ENCODE measurements at places on chromosomes 12 and 14.

GRCh38 chr14:59844186-59844812, 26.3 kb downstream of the RTN1 start:
- no peaks in the 10 kb centered on the region for H3K36me3 ChIP-seq
- H3K4me1 ChIP-seq: no peaks in the 10 kb centered on the region
- H3K4me3 ChIP-seq: no peak overlapping the region
- DNase-seq: no peak
- H3K27ac ChIP-seq: no peak overlapping the region

DNA sequence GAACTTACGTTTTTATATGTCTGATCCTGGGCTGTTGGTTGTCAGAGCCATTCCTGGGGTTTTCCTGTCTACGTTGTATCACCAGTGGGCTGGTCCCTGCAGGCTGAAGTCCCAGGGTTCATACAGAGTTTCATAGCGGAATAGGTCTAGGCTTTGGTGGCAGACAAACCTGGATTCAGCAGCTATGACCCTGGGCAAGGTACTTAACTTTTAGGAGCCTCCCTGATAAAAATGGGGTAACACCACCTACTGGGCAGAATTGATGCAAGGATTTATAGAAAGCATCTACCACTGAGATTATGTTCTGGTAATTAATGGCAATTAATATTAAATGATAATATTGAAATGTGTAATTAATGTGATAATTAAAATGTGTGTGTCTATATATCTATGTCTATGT, 141.2 kb downstream of the SYNE2 start:
- DNase-seq: no peak
- peaks cover 25% of the 10 kb centered on the region for H3K36me3 ChIP-seq
- no peaks in the 10 kb centered on the region for H3K27me3 ChIP-seq
- no peak overlapping the region for H3K27ac ChIP-seq

GRCh38 chr12:22624548-22624869, 462 bp upstream of the ETNK1 start:
- no peak for DNase-seq
- H3K36me3 ChIP-seq: no peaks in the 10 kb centered on the region
- peak overlapping the region; percentile 98 for H3K27ac ChIP-seq
- H3K4me3 ChIP-seq: peak overlapping the region; percentile 94
- H3K4me1 ChIP-seq: peaks cover 37% of the 10 kb centered on the region

DNA sequence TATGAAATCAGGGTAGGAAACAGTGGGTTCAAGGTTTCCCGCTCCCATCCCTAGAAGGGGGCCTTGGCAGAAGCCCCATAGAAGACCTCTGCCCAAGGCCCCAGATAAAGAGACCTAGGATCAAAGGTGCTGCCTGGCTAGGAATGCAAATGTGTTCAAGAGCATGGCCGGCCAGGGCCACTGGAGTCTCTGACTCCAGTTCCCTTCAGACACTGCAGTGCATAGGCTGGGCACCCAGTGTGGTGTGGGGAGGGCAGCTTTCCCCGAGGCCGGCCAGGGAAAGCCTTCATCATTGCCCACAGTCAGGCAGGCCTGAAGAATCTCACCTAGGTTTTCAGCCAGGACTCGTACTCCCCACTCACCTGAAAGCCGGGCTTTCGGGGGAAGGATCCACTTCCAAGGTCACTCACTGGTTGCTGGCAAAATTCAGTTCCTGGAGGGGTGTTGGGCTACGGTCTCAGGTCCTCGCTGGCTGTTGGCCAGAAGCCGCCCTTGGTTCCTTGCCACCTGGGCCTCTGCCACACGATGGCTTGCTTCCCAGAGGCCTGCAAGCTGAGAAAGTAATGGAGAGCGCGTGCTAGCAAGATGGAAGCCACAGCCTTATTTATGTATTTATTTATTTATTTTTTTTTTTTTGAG, 9.7 kb upstream of the PEBP1 start:
- DNase-seq: no peak
- no peaks in the 10 kb centered on the region for H3K4me1 ChIP-seq
- H3K4me3 ChIP-seq: no peak overlapping the region

- no peaks in the 10 kb centered on the region for H3K4me1 ChIP-seq
- H3K27ac ChIP-seq: no peak overlapping the region
- H3K4me3 ChIP-seq: no peak overlapping the region
- no peaks in the 10 kb centered on the region for H3K27me3 ChIP-seq
- peaks cover 5% of the 10 kb centered on the region for H3K36me3 ChIP-seq
- no peak for DNase-seq
Observed at GRCh38 chr12:49983892-49984291, 11.1 kb downstream of the AQP6 start.

DNA sequence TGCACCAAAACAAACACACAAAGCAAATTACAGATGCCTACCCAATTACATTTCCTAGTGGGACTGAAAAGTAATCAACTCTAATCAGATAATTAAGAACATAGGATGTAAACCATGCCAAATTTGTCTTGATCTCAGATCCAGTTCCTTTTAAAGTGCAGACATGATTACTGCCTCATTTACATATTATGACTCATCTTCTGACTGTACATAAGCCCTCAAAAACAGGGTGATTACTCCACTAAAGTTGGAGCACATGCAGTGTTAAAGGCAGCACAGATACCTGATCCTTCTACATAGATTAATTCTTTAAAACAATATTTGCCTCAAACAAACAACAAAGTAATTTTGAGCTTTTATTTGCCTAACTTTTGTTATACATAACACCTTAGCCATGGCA, 337.2 kb downstream of the RPS29 start:
- H3K4me3 ChIP-seq: no peak overlapping the region
- no peaks in the 10 kb centered on the region for H3K4me1 ChIP-seq

- DNase-seq: no peak
- no peaks in the 10 kb centered on the region for H3K4me1 ChIP-seq
- peaks cover 6% of the 10 kb centered on the region for H3K36me3 ChIP-seq
- H3K27me3 ChIP-seq: no peaks in the 10 kb centered on the region
Observed at GRCh38 chr12:27595231-27595642, 71.2 kb downstream of the PPFIBP1 start.

- H3K27me3 ChIP-seq: peaks cover 12% of the 10 kb centered on the region
- no peak overlapping the region for H3K4me3 ChIP-seq
- H3K36me3 ChIP-seq: no peaks in the 10 kb centered on the region
- no peaks in the 10 kb centered on the region for H3K4me1 ChIP-seq
- DNase-seq: no peak
- no peak overlapping the region for H3K27ac ChIP-seq
Observed at GRCh38 chr12:106170285-106170684, 31.5 kb upstream of the NUAK1 start.

GRCh38 chr12:34402228-34402898, 380.1 kb downstream of the ALG10 start:
- H3K27me3 ChIP-seq: no peaks in the 10 kb centered on the region
- no peaks in the 10 kb centered on the region for H3K36me3 ChIP-seq
- no peak for DNase-seq
- peak overlapping the region; percentile 56 for H3K4me3 ChIP-seq

DNA sequence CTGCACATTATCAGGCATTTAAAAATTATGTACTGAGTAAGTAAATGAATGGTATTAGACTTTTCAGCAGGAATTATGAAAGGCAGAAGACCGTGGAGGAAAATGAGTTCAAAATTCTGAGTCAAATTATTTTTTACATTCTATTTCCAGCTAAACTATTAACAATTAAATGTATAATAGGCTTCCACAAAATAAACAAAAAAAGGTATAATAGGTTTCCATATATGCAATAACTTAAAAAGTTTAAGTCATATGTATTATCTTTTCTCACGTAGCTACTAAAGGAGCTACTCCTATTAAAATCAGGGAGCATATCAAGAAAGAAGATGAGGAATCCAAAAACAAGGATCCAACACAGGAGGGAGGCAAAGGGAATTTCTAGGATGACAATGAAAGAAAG, 11.4 kb upstream of the VCPKMT start:
- H3K27me3 ChIP-seq: no peaks in the 10 kb centered on the region
- peaks cover 65% of the 10 kb centered on the region for H3K36me3 ChIP-seq
- no peak overlapping the region for H3K27ac ChIP-seq
- H3K4me3 ChIP-seq: no peak overlapping the region
- H3K4me1 ChIP-seq: no peaks in the 10 kb centered on the region

All from naive thymus-derived CD8-positive, alpha-beta T cell (primary cell).